ENCODE measurements at places on chromosomes 7 and 10.

DNA sequence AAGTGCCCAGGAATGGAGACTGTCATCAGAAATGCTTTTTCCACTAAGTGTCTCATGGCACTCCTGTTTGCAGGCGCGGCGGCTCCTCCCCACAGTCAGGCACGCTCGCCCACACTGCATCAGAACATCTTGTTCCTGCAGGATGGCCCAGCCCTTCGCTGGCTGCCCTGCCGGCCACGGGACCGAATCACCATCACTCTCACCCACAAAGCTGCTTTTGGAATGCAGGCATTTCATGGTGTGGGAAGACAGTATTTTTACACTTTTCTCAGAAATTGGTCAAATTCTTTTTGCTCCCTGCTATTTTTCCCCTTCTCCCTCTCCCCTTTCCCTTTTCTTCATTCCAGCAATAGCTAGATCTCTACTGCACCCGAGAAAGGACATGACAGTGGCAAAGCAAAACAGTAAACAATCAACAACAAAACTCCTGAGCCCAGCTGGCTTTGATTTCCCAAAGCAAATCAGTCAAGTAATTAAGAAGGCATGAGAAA is 176.1 kb upstream of the TNS3 start:
- DNase-seq: no peak

GRCh38 chr7:129882531-129882930 is 70.2 kb downstream of the UBE2H start:
- DNase-seq: no peak

DNA sequence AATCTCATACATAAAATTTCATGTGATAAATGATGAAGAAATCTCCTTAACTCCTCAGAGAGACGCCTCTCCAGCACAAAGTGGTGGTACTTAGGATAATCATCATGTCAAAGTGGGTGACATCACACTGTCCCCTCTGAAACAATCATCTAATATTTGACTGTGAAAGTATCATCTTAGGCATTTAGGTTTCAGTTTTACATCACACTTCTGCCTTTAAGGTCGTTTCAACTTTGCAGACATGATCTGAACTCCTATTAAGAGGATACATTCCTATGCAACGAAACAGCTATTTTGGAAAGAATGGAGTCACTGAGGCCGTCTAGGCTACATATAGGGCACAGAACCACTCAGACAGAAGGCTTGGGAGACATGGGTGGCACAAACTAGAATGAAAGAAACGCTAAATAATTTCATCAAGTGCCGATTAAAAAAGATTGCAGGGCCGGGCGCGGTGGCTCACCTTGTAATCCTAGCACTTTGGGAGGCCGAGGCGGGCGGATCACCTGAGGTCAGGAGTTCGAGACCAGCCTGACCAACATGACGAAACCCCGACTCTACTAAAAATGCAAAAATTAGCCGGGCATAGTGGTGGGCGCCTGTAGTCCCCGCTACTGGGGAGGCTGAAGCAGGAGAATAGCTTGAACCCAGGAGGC is 2.0 kb downstream of the VOPP1 start:
- no peak for DNase-seq

DNA sequence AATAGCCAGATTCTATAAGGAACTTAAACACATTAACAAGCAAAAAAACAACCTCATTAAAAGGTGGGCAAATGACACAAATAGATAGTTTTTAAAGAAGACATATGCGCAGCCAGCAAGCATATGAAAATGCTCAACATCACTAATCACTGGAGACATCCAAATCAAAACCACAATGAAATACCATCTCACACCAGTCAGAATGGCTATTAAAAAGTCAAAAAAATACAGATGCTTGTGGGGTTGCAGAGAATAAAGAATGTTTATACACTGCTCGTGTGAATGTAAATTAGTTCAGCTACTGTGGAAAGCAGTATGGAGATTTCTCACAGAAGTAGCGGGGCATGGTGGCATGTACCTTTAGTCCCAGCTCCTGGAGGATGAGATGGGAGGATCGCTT is 164.0 kb downstream of the CHRM2 start:
- DNase-seq: no peak

GRCh38 chr7:117399820-117400422 is 27.4 kb downstream of the ASZ1 start:
- no peak for DNase-seq

GRCh38 chr10:43196131-43196980 is 58.1 kb downstream of the CSGALNACT2 start:
- DNase-seq: no peak

DNA sequence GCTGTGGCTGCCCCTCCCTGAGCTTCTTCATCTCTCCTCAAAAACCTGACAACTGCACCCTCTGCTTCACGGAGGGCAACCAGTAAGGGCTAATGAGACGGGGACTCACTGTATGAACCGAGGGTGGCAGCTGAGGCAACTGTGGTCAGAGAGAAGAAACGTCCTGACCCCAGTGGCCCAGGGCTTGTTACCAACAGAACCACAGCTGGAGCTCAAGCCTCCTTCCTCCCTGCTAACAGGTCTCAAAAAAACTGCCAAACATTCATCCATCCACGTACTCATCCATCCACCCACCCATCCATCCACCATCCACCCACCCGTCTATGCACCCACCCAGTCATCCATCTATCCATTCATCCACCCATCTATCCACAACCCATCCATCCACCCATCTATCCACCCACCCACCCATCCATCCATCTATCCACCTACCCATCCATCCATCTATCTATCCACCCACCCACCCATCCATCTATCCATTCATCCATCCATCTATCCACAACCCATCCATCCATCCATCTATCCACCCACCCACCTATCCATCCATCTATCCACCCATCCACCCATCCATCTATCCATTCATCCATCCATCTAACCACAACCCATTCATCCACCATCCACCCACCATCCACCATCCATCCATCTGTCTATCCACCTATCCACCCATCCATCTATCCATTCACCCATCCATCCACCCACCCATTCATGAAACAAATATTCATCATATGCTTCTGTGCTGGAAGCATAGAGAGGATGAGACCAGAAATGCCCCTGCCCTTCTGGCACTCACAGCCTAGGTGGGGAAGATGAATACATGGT is 111.7 kb downstream of the PDGFA start:
- DNase-seq: no peak

GRCh38 chr10:126042354-126042753 is 146.0 kb downstream of the FANK1 start:
- DNase-seq: no peak

DNA sequence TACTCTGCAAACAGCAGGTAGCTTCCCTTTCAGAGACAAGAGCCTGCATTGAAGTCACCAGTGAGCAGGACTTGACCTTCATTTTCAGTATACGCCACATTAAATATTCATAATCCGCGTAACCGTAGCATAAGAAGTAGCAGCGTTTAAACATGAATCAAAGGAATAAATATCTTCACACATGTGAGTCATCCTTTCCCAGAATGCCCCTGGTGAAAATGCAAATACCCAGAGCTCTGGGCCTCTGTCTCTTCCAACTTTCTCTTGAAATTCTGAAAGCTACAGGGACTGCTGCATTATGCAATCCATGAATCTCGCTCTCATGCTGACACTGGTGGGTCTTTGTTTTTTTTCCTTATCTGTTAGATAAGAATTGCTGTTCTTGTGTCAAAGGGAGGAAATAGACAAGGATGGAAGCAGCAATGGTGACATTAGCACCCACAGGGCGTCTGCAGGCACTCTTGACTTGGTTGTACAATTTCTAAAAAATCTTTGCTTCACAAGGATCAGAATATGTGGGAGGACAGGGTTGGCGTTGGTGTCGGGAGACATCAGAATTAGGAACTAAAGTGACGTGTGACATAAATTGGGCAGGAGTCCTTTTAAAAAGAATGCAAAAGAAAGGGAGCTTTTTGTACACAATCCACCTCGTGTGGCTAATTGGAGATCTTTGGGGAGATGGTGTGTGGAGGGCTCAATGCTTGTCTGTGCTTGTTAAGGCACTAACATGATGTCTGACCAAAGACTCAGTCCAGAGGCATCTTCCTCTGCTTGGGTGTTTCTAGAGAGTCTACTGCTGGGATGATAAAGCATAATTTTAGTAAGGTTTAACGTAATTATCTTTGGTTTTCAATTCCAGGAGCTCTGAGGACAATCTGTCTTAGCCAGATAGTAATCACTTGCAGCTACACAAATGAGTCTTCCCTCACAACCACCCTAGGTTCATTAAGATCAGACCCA is 390.3 kb downstream of the KCNMA1 start:
- no peak for DNase-seq

DNA sequence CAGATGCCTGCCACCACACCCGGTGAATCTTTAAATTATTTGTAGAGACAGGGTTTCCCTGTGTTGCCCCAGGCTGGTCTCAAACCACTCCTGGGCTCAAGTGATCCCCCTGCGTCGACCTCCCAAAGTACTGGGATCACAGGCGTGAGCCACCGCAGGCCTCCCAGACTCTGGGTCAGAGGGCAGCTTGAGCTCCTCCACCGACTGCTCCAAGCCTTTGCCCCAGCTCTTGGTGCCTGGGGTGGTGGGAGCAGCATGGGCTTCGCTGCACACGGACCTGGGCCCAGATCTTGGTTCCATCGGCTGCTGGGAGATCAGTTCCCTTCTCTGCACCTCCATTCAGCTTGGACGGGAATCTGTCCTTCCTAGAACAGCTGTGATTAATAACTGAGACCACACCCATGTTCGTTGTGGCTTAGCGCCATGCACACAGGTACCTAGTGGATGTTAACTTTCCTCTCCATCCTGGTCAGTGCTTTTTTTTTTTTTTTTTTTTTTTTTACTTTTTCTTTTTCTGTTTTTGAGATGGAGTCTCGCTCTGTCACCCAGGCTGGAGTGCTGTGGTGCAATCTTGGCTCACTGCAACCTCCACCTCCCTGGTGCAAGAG is 125.3 kb downstream of the CUX1 start:
- no peak for DNase-seq

Measured in activated naive CD4-positive, alpha-beta T cell treated with anti-CD3 and anti-CD28 coated beads, Interleukin-2, amount 50 U/mL, for 16 hours (primary cell).